ENCODE measurements at places on chromosomes 13 and 19. TPM values are rescaled to one million over a fixed set of nuclear protein-coding genes. Genes with fewer than 3 reads are reported as not detected.

DNA sequence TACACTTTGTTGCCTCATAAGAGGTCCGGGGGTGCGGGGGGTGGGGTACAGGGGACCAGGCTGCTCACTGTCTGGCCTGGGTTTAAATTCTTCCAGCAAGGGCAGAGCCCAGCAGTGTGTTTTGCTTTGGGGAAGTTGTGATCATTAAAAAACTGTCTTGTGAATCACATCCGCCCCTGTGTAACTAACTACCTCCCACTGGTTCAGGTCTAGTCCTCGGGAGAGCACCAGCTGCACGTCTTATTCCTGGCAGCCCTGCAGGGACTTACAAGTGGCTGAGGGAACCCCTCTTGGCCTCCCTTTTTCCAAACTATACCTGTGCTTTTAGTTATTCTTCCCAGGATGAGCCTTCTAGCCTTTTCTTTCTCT is 127.5 kb downstream of the SIPA1L3 start:
- DNase-seq, result no peak

Gene ZNF837
- 4.3 TPM for total RNA-seq

Gene PRX
- total RNA-seq, result 2.5 TPM

DNA sequence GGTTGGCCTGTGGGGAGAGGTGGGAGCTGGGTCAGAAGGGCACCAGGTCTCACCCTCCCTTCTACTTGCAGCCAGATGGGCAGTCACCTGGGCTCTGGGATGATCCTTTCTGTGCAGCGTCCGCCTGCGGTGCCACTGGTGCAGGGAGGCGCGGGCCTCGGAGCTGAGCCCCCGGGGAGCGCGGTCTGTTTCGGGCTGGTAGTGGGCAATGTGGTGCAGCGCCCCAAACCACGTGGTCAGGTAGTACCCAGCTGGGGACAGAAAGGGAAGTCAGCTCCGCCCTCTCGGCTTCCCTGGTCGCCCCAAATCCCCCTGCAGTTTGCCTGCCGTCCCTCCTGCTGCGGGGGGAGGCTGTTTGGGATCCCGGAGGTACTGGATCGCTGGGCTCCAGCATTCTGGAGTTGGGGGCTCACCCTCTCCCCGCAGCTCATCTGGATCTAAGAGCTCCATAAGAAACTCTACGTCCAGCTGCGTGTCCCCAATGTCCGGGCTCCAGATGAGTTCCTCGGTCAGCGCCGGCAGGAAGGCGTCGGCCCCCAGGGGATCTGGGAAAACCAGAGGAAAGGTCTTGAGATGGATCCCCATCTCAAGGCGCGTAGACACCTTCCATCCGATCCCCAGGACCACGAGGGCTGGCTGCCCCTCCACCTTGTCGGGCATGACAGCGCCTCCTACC is 8.8 kb downstream of the RINL start:
- no peak for DNase-seq

GRCh38 chr13:110216398-110217041 is 90.4 kb downstream of the COL4A1 start:
- peak; percentile 47 for DNase-seq

GRCh38 chr19:10421240-10422045 is 1.1 kb downstream of the PDE4A start:
- DNase-seq, result no peak

DNA sequence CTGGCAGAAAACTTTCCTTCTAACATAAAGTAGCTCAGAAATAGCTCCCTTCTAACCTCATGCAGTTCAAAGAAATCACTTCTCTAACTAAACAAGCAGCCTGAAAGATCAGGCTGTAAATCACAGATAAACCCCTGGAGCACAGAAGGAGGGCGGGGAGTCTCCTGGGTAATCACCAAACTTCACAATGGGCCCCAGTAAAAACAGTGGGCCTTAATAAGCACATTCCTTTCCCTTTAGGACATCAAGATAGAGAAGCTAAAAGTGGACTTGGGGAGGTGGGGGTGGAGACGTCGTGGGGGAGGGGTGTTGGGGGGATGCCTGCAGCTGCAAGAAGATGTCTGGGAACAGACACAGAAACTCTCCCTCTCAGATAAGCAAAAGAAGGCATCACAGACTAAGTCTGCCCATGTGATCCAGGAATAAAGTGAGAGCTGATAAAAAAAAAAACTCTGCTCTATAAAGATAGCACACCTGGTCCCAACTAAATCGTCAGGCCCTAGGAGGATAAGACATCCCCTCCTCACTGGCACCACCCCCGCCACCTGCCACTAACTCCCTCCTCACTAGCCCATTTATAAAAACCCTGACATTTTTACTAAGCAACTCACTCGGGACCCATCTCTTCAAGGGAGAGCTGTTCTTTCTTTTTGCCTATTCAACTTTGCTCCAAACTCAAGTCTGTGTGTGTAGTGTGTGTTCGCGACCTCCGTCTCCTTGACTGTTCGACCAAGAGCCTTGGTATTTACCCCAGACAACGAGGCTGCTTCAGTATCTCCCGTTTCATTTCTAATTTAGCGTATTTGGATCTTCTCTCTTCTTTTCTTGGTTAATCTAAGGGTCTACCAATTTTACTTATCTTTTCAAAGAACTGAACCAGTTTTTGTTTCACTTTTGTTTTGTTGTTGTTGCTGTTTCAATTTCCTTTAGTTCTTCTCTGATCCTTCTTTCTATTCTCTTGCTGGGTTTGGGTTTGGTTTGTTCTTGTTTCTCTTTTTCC is 31.7 kb downstream of the DNAJC15 start:
- DNase-seq, result peak; percentile 65

Gene ZNF701
- 11.0 TPM for total RNA-seq

DNA sequence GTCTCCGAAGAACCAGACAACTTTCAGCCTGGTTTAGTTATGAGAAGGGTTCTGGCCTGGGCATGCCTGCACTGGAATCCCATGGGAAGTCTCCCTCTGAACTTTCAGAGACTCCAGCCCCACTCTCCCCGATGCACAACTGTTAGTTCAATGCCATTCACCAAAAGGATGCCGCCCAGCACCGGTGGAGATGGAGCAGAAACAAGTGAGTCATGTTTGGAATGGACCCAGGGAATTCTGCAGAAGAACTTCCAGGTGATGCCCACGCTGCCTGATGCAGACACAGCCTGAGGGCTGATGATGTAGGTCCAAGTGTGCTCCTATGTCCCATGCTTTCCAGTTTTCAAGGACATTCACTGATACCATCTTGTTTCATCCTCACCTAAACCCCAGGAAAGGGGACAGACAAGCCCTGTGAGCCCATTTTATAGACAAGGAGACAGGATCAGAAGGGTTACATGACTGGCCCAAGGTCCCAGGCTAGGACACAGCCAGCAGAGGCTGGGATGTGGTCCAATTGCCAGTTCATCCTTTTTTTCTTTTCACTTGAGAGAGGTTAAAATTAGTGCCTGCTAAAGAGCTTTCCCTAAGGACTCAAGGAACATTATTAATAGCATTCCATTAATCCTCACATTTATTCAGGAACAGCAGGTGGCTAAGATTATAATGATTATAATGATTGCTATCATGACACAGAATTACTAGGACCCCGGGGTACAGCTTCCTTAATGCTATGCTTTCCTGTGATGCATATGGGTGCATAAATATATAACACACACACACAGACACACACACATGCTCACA is 39.5 kb downstream of the SIAH3 start:
- no peak for DNase-seq

Gene ZNF66
- total RNA-seq, result 2.9 TPM

- no peak for DNase-seq
These were observed 1173.1 kb downstream of the UQCRFS1 start for GRCh38 chr19:28039677-28040381.

- no peak for DNase-seq
These were observed 110.2 kb downstream of the STK24 start for GRCh38 chr13:98466634-98467236.

- no peak for DNase-seq
These were observed 1.8 kb upstream of the KCTD15 start for GRCh38 chr19:33794683-33795369.

DNA sequence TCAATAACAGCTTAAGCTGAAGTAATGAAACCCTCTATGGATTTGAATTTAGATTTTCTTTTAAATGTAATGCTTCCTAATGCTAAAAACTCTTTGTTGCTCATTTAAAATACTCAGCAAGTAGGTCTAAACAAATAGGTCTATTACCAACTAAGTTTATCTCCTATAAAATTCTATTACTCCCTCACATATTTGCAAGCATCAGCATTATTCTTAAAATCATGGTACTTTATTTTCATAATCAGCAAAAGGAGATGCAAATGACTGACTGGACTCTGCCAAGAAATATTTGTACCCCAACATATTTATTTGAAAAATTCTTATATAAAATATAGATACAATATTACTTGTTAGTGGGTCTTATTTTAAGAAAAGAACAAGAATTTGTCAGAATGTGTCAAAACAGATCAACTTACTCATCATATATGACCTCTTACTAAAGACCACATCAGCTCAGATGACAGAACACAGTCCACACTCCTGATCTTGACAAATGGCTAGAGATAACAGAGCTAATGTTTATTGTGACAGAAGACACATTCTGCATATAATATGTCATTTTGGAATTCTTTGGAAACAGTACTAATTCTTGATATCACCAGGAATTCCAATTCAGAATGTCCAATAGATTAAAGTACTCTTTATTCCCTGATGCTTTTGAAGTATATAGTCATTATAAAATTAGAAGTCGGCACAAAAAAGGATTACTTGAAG is 704.6 kb upstream of the PCDH9 start:
- no peak for DNase-seq

Gene KPNA3
- total RNA-seq, result 32.0 TPM

DNA sequence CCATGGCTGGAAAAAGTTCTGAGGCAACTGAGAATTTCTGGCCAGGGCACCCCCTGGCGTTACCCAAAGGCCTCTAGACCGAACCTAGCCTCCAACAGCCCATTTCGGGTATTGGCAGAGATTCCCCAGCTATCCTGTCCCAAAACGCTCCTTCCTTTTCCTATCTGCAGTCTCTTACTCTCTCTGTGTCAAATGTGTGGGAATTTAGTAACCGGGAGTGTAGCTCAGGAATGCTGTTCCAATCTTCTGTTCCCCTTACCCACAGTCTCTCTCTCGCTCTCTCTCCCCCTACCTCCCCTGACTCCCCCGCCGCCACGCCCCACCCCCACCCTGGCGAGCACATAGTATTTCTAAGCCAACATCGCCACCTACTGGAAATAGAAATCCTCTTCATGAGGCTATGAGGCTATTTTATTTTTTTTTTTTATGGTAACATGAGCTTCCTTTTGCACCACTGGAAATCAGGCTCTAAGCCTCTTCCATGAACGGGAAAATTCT is 27.0 kb downstream of the OXGR1 start:
- DNase-seq, result no peak

All from kidney epithelial cell (primary cell).